ENCODE measurements at places on chromosomes 5 and 9. TPM values are rescaled to one million over a fixed set of nuclear protein-coding genes. Genes with fewer than 3 reads are reported as not detected.

PLAC8L1 gene
- total RNA-seq, result 0.59 TPM

AGXT2 gene
- total RNA-seq, result not detected

GRIA1 gene
- 0.59 TPM for total RNA-seq

PCDHB8 gene
- 0.89 TPM for total RNA-seq

KCNIP1 gene
- not detected for total RNA-seq

FOXD4L4 gene
- total RNA-seq, result 0.18 TPM

Measured in smooth muscle cell of the umbilical artery (primary cell).